ENCODE measurements at places on chromosomes 7 and 10. TPM values are rescaled to one million over a fixed set of nuclear protein-coding genes. Genes with fewer than 3 reads are reported as not detected.

TCF7L2 gene
- total RNA-seq = 3.9 TPM

ZNF488 gene
- total RNA-seq = not detected

CFAP70 gene
- total RNA-seq = 0.51 TPM

FAM241B gene
- total RNA-seq = 1.2 TPM

GRCh38 chr10:45001381-45002148 lies 842 bp downstream of the ZNF22 start:
- no peak for DNase-seq

DNA sequence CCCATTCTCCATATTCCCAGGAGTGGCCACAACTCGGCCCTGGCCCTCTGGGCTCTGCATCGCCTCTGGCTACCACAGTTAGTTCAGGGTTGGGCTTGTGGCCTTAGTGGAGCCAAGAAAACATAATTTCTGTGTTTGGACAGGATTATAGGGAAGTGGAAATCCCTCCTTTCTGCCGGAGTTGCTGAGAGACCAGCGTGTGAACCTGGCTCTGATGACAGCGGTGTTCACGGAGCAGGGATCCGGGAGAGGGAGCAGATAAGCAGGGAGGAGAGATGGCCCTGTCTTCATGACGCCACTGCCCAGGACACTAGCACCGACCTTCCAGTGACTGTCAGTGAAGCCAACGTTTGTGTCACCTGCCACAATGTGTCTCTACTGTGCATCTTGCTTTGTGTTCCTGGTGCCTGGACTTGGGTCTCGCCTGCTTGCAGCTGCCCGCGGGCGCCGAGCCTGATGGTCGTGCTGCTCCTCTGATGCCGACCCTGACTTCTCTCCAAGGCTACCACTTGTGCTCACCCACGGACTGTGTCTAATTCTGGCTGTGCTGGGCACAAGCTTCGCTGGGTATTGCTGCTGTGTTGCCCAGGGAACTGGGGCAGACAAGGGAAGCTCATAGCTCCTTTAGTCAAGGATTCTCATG lies 67.0 kb upstream of the VIPR2 start:
- no peak for DNase-seq

DNA sequence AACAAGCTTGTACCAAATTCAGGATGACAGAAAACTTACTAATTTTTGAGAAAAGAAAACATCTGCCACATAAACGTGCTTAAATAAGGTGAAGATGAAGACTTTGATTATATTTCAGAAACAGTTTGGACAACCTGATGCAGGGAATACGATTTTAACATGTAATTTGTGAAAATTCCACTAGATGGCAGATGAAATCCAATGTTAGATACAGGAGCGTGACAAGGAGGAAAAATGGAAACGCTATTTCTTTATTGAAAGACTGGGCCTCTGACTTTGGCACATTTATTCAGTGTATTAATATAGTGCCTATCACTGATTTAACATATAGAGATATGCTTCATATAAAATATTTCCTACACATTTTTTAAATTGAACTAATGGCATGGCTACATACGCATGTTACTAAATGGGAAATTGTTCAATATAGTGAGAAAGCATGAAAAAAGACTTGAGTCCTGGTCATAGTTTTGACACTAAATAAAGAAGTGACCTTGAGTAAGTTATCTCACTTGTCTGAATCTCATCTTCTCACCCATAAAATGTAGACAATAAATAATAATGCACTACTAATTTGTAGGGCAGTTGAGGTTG lies 60.7 kb downstream of the CD36 start:
- peak; percentile 86 for DNase-seq

GRCh38 chr7:13111230-13111629 lies 423.8 kb downstream of the ARL4A start:
- DNase-seq = no peak

- no peak for DNase-seq
These were observed 132.6 kb downstream of the DNAJB6 start for GRCh38 chr7:157469181-157470016.

- DNase-seq = no peak
These were observed 51.3 kb upstream of the PRKAR1B start for GRCh38 chr7:778271-778967.

DNA sequence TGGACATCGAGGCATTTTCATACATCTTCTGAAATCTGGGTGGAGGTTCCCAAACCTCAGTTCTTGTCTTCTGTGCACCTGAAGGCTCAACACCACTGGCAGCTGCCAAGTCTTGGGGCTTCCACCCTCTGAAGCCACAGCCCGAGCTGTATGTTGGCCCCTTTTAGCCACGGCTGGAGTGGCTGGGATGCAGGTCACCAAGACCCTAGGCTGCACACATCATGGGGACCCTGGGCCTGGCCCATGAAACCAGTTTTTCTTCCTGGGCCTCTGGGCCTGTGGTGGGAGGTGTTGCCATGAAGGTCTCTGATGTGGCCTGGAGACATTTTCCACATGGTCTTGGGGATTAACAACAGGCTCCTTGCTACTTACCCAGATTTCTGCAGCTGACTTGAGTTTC lies 62.1 kb downstream of the INPP5A start:
- DNase-seq = no peak

DNA sequence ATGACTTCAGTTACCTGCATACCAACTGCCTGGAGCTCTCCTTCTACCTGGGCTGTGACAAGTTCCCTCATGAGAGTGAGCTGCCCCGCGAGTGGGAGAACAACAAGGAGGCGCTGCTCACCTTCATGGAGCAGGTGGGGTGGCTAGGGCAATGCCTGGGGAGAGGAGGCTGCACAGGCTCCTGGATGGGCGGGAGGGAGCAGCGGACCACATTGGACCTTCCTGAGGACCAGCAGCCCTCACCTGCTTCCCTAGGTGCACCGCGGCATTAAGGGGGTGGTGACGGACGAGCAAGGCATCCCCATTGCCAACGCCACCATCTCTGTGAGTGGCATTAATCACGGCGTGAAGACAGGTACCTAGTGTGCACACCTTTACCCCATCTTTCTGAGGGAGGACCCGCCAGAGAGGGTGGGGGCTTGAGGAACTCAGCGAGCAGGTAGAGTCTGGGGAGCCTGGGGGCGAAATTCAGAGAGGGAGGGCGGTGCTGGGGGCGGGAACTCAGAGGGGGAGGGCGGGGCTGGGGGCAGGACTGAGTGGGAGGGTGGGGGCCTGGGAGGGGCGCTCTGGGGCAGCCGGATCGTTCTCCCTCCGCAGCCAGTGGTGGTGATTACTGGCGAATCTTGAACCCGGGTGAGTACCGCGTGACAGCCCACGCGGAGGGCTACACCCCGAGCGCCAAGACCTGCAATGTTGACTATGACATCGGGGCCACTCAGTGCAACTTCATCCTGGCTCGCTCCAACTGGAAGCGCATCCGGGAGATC lies 9.0 kb downstream of the AEBP1 start:
- no peak for DNase-seq

DNA sequence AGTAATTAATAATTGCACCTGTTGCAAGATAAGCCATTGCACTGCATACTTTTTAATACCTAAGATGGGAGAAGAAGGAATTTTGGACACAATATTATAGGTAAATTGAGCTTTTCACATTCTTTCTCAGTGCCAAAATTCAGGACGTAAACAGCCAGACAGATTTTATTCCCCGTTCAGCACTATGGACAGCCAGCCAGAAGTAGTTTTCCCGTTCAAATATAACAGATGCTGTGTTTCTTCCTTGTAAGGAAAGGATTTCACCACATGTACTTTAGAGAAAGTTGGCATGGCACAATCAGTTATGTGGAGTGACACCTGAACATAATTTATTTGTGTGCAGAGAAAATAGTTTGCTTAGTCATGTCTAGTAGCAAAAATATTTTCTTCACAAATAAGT lies 34.8 kb downstream of the SEMA3E start:
- DNase-seq = no peak

DNA sequence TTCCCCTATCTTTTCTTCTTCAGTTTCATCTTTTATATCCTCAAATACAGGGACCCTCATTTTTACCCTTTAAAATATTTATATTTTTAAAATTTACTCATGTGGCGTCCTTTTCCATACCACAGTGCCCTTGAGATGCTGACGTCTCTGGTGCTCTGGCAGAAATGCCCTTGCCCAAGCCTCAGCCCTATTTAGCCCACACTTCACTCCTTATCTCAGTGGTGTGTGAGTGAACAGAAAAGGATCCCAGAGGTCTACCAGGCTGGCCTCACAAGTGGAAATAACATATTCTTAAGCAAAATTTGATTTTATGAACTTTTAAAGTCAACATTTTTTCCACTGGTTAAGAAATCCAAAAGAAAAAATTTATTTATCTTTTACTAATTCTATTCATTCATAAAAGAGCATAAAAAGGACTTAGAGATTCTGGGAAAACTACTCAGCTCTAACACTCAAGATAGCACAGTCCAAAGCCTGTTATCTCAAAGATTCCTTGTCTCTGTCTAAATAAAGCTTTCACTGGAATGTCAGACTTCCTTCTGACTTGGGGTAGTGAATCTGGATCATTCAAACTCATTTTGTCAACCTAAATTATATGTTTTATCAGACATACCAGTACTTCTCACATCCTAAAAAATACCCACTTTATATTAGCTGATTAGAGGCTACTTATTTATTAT lies at the start of gene NEBL:
TSS of gene NEBL (minus strand) at position 166 of the 680 bp plus-strand sequence. CDS start at position 60, 106 bp downstream.
- no peak for DNase-seq

GRCh38 chr10:11304906-11305585 lies 287.4 kb downstream of the CELF2 start:
- DNase-seq = no peak

DNA sequence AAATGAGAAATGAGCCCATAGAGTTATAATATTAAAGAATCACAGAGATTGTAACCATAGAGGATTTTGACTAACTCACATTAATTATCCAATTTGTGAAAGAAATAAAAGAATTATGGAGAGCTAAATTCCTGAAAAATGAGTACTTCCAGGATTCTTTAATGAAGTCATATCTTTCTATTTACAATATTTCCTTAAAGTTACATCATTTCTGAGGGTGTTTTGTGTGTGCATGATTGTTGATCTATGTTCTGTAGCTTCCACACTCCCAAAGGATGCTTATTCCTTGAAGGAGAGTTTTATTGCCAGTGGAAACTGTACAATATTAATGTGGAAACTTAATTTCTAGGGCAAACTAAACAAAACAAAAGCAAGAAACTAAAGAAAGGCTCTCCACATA lies 299.6 kb downstream of the MDFIC start:
- no peak for DNase-seq

DNA sequence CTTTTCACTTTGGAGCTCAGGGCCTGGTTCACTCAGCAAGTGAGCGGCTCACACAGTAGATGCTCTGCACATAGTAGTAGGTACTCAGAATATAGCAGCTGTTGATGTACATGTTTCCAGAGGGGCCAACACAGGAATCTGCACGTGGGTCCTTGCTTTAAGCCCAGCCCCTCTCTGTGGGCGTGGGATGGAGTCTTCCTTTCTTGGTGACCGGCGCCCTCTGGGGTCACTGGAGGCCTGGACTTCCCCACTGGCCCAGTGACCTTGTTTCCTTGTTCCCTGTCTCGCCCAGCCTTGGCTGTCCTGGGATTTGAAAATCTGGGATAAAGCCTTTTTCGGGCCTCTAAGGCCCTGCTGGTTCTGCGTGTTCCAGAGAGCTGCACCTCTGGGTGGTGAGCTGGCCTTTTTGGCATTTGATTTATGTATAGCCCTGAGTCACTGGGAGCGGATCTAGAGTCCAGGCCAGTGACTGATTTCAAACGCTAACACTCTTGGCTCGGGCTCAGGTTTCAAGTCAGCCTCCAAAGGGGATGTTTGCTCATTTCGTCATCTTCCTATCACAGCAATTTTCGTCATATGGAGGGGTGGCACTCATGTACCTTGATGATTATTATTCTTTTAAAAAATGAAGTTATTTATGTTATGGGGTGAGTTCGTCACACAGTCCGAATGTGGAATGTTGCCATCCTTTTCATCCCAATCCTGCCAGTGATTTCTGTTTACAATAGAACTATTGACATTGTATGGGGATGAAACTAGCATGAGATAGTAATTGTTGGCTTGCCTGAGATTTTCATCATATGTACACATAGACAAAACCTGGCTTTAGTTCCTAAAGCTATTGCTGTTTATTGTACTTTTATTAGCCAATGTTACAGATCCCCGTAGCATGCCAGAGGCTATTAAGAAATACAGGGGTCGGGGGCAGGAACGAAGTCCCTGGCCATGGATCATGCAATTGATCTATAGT lies 65.5 kb downstream of the CUX1 start:
- peak; percentile 96 for DNase-seq

Measured in SK-MEL-5 (cell line).